ENCODE measurements at places on chromosomes 2 and 18.

- DNase-seq, result no peak
These were observed 40.1 kb downstream of the ARHGAP25 start for GRCh38 chr2:68774569-68775271.

GRCh38 chr2:82852787-82853186 is 1606.3 kb downstream of the SUCLG1 start:
- DNase-seq, result no peak

- DNase-seq, result no peak
These were observed 83.9 kb downstream of the PDK1 start for GRCh38 chr2:172639823-172640222.

- no peak for DNase-seq
These were observed 143.9 kb upstream of the DLX2 start for GRCh38 chr2:172246649-172247048.

GRCh38 chr2:45168711-45169338 is 159.6 kb upstream of the SIX2 start:
- DNase-seq, result no peak

DNA sequence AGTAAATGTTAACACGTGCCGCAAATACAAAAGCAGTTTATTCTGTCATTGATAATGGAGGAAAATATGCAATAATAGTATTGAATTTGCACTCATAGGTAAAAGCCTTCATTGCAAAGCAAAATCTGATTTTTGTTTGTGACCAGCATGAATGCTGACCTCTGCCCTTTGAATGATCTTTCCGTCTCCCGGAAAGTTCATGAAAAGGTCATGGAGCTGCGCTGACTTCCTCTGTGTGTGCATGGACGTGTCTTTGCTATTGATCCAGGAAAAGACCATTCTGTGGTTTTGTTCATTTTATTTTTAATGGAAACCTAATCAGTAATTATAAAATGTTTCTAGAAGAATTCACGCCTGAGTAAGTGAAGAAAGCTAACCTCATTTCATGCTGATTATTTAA is 320.0 kb downstream of the MTX2 start:
- no peak for DNase-seq

GRCh38 chr2:233473878-233474277 is 92.7 kb downstream of the USP40 start:
- DNase-seq, result no peak

GRCh38 chr2:165173215-165173614 is 30.6 kb downstream of the SCN3A start:
- DNase-seq, result no peak

DNA sequence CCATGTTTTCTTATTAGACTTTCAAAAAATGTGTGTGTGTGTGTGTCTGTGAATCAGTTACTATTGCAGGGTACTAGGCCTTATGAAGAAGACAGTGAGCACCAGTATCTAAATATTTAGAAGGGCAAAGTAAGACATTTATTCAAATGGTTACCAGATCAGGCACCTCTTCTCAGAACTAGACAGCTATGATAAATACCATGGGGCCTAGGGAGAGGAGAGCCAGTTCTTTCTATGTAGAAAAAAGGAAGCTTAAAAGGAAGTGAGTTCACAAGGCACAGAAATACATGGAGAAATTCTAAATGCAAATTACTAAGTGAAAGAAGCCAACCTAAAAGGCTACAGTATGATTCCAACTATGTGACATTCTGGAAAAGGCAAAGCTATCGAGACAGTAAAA is 261.3 kb downstream of the SOX11 start:
- no peak for DNase-seq

DNA sequence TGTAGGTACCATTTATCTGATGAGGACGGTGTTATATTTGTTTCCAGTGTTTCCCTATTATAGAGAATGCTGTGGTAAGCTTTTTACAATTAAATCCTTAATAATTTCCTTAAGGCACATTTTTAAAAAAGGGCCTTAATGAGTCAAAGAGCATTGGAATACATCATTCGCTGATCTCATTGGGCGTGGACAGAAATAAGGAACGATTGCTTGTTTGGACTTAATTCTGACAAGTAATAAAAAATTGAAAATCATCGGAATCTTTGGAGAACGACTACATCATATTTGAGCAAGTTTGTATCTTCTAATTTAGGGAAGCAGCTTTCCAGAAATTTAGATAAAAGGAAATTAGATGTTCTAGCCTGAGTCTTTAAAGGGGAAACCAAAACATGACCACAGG is 11.3 kb downstream of the AGPS start:
- DNase-seq, result no peak

DNA sequence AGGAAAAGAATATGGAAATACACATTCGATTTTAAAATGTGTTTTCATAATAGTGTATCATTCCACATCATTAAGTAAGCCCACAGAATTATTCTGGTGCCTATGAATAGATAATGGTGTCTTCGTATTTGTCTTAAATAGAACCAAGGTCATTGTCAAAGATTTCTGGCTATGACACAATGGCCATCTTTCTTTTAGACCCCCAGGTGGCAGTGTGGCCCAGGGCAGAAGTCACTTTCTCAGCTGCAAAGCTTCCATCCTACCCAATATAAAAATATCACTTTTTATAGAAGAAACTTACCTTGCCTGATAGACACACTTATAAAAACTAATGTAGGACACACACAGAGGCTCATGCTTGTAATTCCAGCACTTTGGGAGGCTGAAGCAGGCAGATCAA is 57.5 kb downstream of the ZRANB3 start:
- no peak for DNase-seq

DNA sequence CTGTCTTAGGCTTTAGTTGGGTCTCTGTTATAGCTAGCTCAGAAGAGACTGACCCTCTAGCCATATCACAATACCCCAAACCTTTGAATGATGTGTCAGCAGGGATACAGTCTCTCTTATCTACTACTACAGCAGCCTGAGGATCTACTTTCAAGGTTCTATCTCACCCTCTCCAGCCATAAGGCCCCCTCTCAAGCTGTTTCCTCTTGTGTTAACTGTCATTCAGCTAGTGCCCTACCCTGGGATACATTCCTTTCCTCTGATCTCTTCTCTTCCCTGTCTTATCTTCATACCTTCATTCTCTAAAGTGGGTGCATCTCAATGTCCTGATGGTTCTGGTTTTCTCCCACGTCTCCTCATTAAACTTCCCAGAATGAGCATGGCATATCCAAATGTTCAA is 434.7 kb downstream of the NRXN1 start:
- no peak for DNase-seq

GRCh38 chr2:11903085-11903606 is 156.7 kb downstream of the LPIN1 start:
- no peak for DNase-seq

DNA sequence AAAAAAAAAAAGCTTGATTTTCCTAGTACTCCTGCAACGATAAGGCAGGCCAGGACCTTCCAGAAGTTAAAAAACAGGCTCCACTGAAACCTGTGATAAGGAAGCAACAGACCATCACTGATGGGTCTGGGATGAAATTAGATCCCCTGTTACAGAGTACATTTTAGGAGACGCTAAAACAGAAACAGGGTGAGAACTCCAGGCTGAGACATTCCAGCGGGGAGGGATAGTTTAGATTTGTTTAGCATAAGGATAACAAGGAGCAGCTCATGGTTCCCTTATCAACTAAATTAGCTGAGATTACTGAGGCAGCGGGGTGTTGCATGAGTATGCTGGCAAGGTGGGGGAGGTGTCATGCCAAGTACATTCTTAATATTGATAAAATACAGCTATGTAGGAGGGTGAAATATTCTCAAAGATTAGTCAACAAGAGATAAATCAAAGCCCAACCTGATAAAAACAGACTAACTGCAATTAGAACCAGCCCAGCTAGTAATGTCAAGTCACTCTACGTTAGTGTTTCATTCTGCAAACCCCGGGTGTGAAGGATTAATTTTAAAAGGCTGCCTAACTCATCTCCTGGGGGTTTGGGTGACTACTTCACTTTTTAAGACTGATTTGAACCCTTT is 75.0 kb upstream of the BZW1 start:
- no peak for DNase-seq

GRCh38 chr18:78073275-78073674 is 823.6 kb downstream of the GALR1 start:
- DNase-seq, result no peak

DNA sequence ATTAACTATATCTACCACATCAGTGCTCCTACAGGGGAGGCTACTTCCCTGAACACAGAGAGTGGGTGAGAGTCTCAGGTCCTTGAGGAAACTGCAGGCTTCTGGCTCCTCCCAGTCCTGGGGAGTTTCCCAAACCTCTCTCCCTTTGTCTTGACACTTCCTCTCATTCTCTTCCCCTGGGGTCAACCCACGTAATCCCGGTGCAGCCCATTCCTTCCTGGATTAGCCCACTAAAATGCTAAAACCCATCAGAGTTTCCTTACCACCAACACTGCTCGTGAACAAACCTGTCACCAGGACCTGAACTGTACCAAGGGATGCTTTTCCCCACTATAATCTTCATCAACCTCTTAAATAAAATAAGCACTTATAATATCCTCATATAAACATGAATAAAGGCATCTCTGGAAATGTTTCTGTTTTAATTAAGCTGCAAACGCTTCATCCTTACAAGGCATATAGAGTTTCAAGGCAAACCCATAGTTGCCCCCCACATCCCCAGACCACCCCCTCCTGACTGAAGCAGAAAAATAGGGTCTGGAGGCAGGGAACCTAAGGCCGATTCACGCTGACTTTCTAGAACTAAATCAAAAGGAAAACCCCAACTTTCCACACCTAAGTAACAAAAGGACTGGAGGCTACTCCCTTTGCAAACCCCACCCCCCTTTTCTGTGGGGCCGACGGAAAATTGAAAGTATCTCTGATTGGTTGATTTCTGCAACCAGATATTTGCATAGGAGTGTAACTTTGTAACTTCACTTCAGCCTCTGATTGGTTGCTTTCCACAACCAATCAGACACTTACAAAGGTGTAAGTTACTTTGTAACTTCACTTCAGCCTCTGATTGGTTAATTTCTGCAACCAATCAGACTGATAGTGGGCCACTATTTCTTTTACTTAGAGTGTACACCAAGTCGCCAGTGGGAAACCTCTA is 19.0 kb downstream of the TMSB10 start:
- DNase-seq, result peak; percentile 52

DNA sequence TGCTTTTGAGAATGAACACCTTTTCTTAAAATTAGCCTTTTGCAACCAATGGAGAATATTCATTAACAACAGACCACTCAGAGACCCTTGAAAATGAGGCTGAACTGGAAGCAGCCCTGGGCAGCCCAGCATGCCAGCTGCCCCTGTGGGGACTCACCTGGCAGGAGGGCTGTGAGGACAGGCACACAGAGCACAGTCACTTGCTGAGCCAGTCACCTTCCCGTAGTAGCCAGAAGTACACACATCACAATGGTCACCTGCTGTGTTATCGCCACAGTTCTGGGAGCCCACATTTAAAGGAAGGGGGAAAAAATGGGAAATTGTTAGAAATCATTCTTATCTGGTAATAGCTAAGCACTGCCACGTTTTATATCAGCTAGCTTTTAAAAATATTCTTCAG is 115.5 kb downstream of the LAMA1 start:
- DNase-seq, result no peak

DNA sequence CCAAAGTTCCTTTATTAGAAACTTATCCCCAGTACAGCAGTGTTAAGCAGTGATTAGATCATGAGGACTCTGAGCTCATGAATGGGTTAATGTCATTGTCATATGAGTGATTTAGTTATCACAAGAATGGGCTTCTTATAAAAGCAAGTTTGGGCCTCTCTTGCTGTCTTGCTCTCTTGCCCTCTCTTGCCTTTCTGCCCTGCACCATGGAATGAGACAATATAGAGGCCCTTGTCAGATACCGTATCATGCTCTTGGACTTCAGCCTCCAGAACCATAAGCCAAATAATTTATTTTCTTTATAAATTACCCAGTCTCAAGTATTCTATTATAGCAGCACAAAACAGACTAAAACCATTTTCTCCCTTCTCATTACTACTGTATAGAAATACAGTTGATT is 125.8 kb downstream of the TRABD2A start:
- no peak for DNase-seq

DNA sequence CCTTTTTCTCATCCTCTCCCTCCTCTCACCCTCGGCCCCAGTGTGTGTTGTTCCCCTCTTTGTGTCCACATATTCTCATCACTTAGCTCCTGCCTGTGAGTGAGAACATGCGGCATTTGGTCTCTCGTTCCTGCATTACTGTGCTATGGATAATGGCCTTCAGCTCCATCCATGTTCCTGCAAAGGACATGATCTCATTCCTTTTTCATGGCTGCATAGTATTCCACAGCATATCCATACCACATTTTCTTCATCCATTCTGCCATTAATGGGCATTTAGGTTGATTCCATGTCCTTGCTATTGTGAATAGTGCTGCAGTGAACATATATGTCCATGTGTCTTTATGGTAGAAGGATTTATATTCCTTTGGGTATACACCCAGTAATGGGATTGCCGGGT is 10.8 kb upstream of the NCOA1 start:
- DNase-seq, result no peak

DNA sequence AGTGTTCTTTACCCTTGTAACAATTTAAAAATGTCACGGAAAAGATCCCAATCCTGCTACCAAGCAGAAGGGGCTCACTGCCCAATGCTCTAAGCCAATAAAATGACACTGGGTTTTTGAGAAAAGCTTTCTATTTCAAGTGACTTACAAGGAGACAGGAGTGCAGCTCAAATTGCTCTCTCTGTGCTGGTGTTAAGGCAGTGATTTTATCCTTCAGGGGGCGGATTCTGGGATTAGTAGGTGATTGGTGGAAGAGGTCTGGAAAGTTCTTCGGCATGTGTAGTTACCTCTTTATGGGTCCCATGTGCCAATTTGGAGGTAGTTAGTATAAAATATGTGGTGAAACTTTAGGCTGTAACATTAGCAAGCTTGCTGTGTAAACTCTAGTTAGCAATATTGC is 27.4 kb upstream of the MCM6 start:
- DNase-seq, result no peak

- no peak for DNase-seq
These were observed 85.7 kb downstream of the COPS8 start for GRCh38 chr2:237171396-237171795.

GRCh38 chr2:77144772-77145171 is 377.4 kb downstream of the LRRTM4 start:
- no peak for DNase-seq

GRCh38 chr2:20617081-20617575 is 33.8 kb downstream of the HS1BP3 start:
- no peak for DNase-seq

GRCh38 chr2:10385501-10385900 is 62.6 kb downstream of the ODC1 start:
- DNase-seq, result no peak

DNA sequence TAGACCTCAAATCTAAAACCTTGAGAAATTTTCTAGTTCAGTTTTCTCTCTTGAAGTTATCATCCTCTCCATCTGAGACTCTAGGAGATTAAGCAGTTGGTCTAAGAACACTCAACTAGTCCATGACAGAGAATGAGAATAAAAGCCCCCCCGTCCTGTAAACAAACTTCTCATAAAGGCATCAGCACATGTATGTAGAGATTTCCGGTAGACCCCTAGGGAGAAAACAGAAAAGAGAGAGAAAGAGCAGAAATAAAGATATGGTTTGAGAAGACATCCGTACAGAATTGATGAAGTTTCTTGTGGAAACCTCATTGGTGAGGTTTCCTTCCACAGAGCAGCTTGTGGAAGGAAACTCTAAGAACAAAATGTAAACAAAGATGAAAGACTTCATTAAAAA is 3.2 kb upstream of the GPR155 start:
- no peak for DNase-seq

GRCh38 chr18:12934454-12935071 is 13.2 kb upstream of the SEH1L start:
- DNase-seq, result no peak

- no peak for DNase-seq
These were observed 766 bp downstream of the CCDC85A start for GRCh38 chr2:56184500-56185011.

GRCh38 chr2:174858745-174859144 is 94.5 kb upstream of the CHRNA1 start:
- DNase-seq, result no peak

GRCh38 chr2:191656391-191656790 is 21.5 kb upstream of the NABP1 start:
- no peak for DNase-seq
